ENCODE measurements at places on chromosomes 6 and 20. TPM values are rescaled to one million over a fixed set of nuclear protein-coding genes. Genes with fewer than 3 reads are reported as not detected.

GRCh38 chr6:118899948-118900347 lies 6.0 kb downstream of the ASF1A start:
- H3K27ac ChIP-seq = no peak overlapping the region
- H3K27me3 ChIP-seq = no peaks in the 10 kb centered on the region
- no peaks in the 10 kb centered on the region for H3K36me3 ChIP-seq
- no peaks in the 10 kb centered on the region for H3K4me1 ChIP-seq

DNA sequence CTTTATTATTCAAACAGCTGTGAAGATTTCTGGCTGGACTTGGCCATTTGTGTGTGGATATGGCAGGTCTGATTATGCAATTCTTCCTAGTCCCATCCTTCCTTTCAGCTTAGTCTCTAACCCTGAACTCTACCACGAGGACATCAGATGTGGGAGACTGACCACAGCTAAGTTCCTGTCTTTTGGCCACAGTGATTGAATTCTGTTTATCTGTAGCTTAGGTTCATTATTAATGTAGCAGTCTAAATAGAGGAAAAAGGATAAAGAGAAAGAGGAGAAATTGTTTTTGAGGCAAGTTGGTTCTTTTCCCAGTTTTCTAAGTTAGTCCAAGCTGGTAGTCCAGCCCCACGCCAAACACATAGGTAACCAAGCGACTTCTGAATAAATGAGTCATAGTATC lies 598.9 kb downstream of the RFPL4B start:
- no peaks in the 10 kb centered on the region for H3K27me3 ChIP-seq
- DNase-seq = no peak

- no peaks in the 10 kb centered on the region for H3K4me1 ChIP-seq
- no peaks in the 10 kb centered on the region for H3K27me3 ChIP-seq
- no peak overlapping the region for H3K4me3 ChIP-seq
- no peaks in the 10 kb centered on the region for H3K36me3 ChIP-seq
- DNase-seq = no peak
- no peak overlapping the region for H3K27ac ChIP-seq
Observed at GRCh38 chr6:5610640-5611039, 349.3 kb downstream of the FARS2 start.

- peak within 1 kb of the TSS; percentile 60 for H3K27ac ChIP-seq
- no peaks in the 10 kb centered on the region for H3K27me3 ChIP-seq
- H3K36me3 ChIP-seq = no peaks in the 10 kb centered on the region
- peak within 1 kb of the TSS; percentile 38 for H3K4me3 ChIP-seq
- peak; percentile 91 for DNase-seq
- H3K4me1 ChIP-seq = no peaks in the 10 kb centered on the region
Observed at GRCh38 chr6:17101422-17102257, at the start of gene STMND1. TSS of gene STMND1 (plus strand) at chr6:17102050. CDS start at chr6:17102258, 208 bp downstream.

DNA sequence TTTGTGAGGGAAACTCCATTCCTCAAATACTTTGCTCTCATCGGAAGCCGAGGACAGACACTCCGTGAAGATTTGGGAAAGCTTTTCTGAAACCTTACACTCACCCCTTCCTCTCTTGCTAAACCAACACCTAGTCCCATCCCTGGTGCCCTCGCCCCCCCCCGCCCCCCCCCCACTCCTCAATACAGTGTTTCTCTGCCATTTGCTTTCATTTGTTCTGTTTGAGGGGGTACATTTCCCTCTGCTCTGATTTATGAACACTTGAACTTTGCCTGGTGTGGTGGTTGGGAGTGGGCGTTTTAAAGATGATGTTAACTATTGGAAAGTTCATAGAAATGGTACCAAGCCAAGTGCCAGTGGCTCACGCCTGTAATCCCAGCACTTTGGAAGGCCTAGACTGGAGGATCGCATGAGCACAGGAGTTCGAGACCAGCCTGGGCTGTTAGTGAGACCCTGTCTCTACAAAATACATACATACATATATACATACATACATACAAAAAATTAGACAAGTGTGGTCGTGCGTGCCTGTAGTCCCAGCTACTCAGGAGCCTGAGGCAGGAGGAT lies 1.1 kb downstream of the RAB32 start:
- peak overlapping the region; percentile 98 for H3K27ac ChIP-seq
- H3K36me3 ChIP-seq = no peaks in the 10 kb centered on the region
- peak overlapping the region; percentile 64 for H3K4me3 ChIP-seq
- peak; percentile 21 for DNase-seq
- no peaks in the 10 kb centered on the region for H3K4me1 ChIP-seq

DNA sequence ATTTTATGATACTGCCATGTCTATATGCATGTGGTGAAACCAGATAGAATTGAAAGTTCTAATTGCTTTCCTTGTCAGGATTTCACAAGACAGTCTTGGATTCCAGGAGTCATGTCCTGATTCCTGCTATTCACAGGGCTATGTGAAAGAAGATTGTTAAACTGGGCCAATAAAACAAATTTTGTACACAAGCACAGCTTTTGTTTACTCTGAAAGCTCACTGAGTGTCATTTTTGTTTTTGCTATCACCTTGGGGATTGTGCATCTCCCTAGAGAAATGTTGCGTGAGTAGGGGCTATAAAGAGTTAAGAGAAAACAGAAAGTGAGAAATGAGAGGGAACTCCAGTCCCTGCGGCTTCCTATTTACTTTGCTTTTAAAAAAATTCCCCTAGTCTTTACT lies 627.5 kb downstream of the PKHD1 start:
- no peaks in the 10 kb centered on the region for H3K27me3 ChIP-seq
- H3K27ac ChIP-seq = no peak overlapping the region
- H3K4me3 ChIP-seq = no peak overlapping the region
- H3K36me3 ChIP-seq = no peaks in the 10 kb centered on the region
- no peaks in the 10 kb centered on the region for H3K4me1 ChIP-seq

DNA sequence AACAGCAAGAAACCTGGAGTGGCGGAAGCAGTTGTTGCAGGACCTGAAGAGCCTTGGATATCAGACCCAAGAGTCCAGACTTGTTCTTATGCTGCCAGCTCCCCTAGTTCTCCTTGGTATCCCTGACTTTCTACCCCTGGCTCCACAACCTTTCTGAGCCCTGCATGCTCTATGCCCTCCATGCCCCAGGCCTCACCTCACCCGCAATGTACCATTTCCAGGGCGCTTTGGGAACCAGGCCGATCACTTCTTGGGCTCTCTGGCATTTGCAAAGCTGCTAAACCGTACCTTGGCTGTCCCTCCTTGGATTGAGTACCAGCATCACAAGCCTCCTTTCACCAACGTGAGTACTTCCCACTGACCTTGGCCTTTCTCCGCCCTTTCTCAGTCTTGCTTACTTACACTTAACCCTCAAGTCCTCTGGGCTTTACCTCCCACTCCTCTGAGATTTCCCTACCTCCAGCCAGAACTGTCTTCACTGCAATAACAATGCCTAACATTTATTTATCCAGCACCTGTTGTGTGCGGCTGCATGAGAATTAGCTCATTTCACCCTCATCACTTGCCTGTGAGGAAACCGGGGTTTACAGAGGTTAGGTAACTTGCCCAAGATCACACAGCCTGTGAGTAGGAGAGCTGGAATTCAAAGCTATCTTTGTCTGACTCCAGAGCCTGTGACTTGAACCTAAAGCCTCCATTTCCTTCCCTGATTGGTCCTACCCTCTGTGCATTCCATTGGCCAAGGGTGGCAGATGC lies 2.3 kb downstream of the POFUT1 start:
- H3K27me3 ChIP-seq = no peaks in the 10 kb centered on the region
- H3K4me1 ChIP-seq = peaks cover 10% of the 10 kb centered on the region
- H3K27ac ChIP-seq = no peak overlapping the region
- no peaks in the 10 kb centered on the region for H3K36me3 ChIP-seq
- no peak for DNase-seq
- H3K4me3 ChIP-seq = no peak overlapping the region

DNA sequence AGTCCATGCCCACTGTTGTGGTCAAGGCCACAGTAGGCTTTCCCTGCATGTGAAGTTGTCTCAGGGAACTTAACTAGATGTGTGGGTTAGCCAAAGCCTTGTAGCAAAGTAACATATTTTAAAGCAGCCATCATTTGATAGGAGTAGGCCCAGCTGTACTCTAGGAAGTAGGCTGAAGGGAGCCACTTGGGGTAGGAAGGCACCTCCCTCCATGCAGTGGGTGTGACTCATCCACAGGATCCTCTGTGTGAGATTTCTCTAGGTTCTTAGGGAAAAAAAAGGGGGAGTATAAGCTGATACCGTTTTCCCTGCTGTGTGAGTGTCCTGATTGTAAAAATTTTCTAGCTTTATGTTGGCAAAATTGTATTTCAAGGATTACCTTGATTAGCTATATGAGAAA lies 44.7 kb downstream of the VAPB start:
- peak; percentile 33 for DNase-seq
- peaks cover 13% of the 10 kb centered on the region for H3K4me1 ChIP-seq
- no peaks in the 10 kb centered on the region for H3K36me3 ChIP-seq

DNA sequence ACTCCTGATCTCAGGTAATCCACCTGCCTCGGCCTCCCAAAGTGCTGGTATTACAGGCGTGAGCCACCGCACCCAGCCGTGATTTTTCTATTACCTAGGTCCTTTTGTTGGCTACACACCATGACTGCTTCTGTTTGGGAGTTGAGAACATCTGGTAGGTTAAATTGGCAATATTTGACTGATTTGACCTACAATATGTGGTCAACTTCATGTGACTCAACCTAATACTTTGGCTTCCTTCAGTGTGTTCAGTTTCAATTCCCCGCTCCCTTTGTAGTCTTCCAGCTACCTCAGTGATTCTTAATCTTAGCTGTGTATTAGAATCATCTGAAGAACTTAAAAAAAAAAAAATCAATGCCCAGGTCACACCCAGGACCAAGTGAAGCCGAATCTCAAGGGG lies 47.4 kb downstream of the MYB start:
- H3K27me3 ChIP-seq = no peaks in the 10 kb centered on the region
- DNase-seq = no peak
- H3K27ac ChIP-seq = no peak overlapping the region
- H3K4me3 ChIP-seq = no peak overlapping the region
- H3K36me3 ChIP-seq = no peaks in the 10 kb centered on the region

GRCh38 chr6:102501615-102502014 lies 1108.1 kb downstream of the GRIK2 start:
- no peaks in the 10 kb centered on the region for H3K4me1 ChIP-seq
- H3K27me3 ChIP-seq = no peaks in the 10 kb centered on the region
- DNase-seq = no peak

GRCh38 chr6:140228491-140228890 lies 854.0 kb upstream of the CITED2 start:
- no peak overlapping the region for H3K4me3 ChIP-seq
- H3K27me3 ChIP-seq = no peaks in the 10 kb centered on the region
- no peak overlapping the region for H3K27ac ChIP-seq
- no peaks in the 10 kb centered on the region for H3K4me1 ChIP-seq

DNA sequence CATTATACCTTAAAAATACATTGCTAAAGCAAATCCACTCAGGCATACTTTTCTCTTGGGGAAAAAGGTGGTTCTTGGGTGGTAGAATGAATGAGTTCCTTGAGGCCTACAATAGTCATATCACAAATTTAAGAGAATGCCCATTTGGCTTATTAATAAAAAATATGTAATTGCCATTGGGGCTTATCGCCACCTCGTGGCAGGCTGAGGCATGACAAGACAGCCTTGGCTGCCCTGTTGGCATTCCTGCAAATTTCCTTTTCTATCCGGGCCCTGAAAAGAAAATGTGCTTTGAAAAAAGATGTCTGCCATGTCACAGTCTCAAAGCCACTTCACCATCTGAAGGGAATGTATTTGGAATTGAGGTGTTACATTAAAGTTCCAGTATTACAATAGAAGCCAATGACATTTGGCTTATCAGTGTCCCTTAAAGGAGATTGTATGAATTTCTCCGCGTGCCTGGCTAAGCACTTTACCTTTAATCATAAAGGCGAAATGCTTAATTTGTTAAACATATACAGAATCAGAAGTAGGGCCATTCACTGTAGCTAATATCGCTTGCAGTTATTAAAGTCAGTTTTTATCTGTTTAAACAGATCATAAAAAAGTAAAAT lies 188.3 kb upstream of the ZFP64 start:
- H3K27me3 ChIP-seq = no peaks in the 10 kb centered on the region
- DNase-seq = peak; percentile 43
- H3K4me1 ChIP-seq = no peaks in the 10 kb centered on the region

DNA sequence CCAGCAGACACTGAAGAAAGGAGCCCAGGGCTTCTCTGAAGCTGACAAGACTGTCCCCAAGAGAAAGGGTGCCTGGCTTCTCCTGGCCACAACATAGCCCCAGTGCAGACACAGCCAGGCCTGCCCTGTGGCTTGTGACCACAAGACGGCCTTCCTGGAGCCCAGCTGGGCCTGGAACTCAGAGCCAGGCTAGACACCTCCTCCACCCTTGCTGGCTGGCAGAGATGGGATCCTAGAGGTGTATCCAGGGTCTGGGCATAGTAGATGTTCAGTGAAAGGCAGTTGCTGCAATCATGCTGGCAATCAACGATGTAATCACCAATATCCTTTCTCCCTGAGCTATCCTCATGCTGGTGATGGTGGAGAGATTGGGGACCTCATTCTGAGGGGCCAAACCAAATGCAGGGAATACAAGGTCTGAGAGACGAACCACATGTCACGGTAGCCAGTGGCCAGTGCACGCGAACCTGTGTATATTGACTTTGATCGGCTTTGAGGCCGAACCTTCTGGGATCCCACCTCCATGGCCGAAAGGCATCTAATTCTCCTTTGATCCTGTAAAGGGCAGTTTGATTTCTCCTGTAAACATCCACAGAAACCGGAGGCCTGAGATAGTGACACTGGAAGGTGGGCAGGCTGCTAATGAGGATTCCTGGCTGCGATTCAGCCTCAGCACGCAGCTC lies 115.2 kb downstream of the PSMB1 start:
- H3K27ac ChIP-seq = peak overlapping the region; percentile 53
- DNase-seq = no peak
- H3K4me1 ChIP-seq = no peaks in the 10 kb centered on the region
- H3K36me3 ChIP-seq = no peaks in the 10 kb centered on the region

- H3K27me3 ChIP-seq = no peaks in the 10 kb centered on the region
- H3K4me1 ChIP-seq = no peaks in the 10 kb centered on the region
- no peaks in the 10 kb centered on the region for H3K36me3 ChIP-seq
- H3K27ac ChIP-seq = no peak overlapping the region
Observed at GRCh38 chr6:96002912-96003311, 12.9 kb upstream of the FUT9 start.

GRCh38 chr20:44643596-44644229 lies 7.8 kb downstream of the ADA start:
- peak; percentile 50 for DNase-seq
- H3K4me1 ChIP-seq = peaks cover 12% of the 10 kb centered on the region
- H3K27me3 ChIP-seq = no peaks in the 10 kb centered on the region
- H3K27ac ChIP-seq = peak overlapping the region; percentile 63
- H3K4me3 ChIP-seq = no peak overlapping the region

GRCh38 chr6:144320741-144321140 lies 35.6 kb downstream of the UTRN start:
- no peaks in the 10 kb centered on the region for H3K27me3 ChIP-seq
- no peaks in the 10 kb centered on the region for H3K36me3 ChIP-seq
- no peaks in the 10 kb centered on the region for H3K4me1 ChIP-seq

- H3K4me1 ChIP-seq = no peaks in the 10 kb centered on the region
- H3K27ac ChIP-seq = peak overlapping the region; percentile 13
- no peaks in the 10 kb centered on the region for H3K27me3 ChIP-seq
- peak; percentile 56 for DNase-seq
Observed at GRCh38 chr20:5056801-5057599, 55.7 kb upstream of the SLC23A2 start.

Gene FBXL4
- 16.1 TPM for total RNA-seq

Gene RHAG
- total RNA-seq = 0.54 TPM

Gene TMEM151B
- total RNA-seq = 0.12 TPM

Gene ELOVL2
- 0.11 TPM for total RNA-seq

Gene GSTA2
- total RNA-seq = 0.22 TPM

Gene KCNS1
- 0.17 TPM for total RNA-seq

Gene SLC35F1
- total RNA-seq = 1.1 TPM

Gene SLC13A3
- total RNA-seq = 0.25 TPM

Gene EPPIN
- total RNA-seq = not detected

Gene BTNL2
- total RNA-seq = not detected

Gene TTLL9
- not detected for total RNA-seq

All from colonic mucosa (tissue), 4 donors.